ENCODE measurements at places on chromosomes 2 and 18.

- no peak for DNase-seq
These were observed 165.2 kb upstream of the ALKAL2 start for GRCh38 chr2:453132-453531.

- DNase-seq: peak; percentile 67
These were observed 678.6 kb upstream of the CDH2 start for GRCh38 chr18:28855524-28855923.

- no peak for DNase-seq
These were observed 1038.6 kb upstream of the SLC39A10 start for GRCh38 chr2:194618432-194618831.

DNA sequence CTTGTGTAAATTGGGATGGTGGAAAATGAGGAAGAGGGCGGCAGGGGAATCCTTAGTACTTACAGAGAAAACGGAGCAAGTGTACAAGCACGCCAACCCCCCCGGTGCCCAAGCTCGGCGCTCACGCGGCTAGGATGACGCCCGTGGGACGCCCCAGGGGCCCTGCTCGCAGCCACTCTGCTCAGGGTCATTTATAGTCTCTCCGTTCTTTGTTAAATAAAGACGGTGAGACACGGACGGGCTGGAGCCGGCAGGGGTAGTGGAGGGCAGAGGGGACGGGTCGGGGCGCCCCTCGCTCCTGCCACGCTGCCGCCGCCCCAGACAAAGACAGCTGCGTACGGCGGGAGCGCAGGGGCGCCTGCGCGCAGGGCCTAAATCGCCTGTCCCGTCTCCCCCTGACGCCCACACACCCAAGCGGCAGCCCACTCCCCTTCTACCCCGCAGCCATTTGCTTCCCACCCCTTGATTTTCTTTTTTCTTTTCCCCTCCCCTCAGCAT lies 37.8 kb downstream of the PCBP1 start:
- DNase-seq: peak; percentile 32

GRCh38 chr2:229586746-229587705 lies 127.3 kb downstream of the DNER start:
- DNase-seq: peak; percentile 72

DNA sequence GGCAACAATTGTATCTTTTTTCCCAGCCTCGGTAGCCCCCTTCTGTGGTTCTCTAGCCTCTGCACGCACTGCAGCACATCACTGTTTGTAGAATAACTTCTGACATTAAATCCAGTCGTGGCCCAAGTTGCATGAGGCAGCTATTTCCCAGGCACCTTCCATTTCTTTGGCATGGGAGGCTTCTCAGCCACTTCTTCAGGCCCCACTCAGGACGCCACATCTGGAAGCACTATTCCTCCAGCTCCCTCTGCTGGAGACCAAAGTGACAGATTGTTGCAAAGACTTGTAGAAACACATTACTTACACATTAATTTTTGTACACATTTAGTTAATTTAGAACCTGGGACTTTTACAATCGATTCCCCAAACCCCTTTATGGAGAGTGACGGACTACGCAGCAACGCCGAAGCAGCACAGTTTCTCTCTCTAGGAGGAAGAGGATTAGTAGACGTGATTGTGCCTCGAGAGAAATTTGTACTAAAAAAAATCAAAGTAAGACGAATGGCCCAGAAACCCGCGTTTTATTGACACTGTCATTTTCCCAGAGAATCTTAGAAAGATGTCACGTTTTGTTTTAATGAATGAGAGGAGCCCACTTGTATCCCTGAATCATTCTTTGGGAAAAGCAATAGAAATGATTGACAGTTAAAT lies 57.8 kb upstream of the RGPD5 start:
- DNase-seq: peak; percentile 59

GRCh38 chr2:133197156-133197555 lies 371.1 kb downstream of the NCKAP5 start:
- no peak for DNase-seq

- no peak for DNase-seq
These were observed 90.4 kb upstream of the LYPD1 start for GRCh38 chr2:132760405-132760804.

- no peak for DNase-seq
These were observed 2.3 kb downstream of the HDAC4 start for GRCh38 chr2:239398521-239398921.

DNA sequence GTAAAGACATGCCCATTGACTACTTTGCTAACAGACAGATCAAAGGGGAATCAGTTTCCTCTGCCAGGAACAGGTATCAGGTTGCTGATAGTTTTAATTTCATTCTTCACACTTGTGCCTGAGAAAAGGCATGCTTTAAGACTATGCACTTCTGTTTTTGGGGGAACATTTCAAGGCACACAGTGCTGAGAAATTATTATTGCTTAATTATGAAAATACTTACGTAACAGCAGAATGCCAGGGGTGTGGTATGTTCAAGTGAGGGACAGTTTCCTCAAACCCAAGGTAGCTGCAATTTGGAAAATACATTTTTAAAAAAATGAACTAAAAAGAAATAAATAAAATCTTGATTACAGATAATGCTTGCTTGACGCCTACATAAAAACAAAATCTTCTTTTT lies 1746.1 kb upstream of the PIK3C3 start:
- no peak for DNase-seq

DNA sequence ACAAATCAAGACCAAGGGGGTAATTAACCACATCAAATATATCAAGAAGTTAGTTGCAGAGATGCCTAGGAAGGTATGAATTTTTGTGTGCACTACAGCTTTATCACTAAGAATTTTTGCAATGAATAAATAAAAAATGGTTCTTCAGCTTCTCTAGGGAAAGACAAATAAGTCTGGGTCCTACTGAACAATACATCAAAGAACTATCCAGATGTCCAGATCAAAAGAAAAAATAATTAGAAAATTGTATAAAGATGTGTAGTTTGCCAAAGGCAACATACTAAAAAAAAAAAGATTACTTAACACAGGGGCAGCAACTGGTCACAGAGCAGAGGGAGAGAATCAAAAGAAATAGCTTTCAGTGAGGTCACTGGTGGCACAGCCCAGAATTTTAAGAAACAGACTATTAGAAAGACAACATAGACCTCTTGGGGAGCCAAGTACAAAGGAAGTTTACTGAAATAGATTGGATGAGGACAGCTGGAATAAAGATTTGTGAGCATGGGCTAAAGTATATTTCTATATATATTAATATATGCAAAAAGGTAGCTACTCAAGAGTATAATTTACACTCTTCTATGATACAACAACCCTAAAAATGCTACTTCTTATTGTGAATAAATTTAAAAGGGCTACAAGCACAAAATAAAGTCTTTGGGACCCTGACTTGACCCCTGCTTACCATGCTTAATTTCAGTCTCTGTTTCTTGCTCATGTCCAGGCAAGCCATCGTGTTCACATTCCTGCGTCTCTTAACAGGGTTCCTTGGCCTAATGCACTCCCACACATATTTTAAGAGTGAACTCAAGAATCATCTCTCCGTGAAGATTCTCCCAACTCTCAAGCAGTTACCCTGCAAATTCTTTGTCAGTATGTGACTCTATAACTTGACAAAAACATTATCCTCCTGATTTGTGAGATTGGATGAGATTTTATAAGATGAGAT lies 99.0 kb upstream of the GRB14 start:
- DNase-seq: peak; percentile 82

- DNase-seq: no peak
These were observed 68.2 kb downstream of the CCBE1 start for GRCh38 chr18:59628995-59629394.

DNA sequence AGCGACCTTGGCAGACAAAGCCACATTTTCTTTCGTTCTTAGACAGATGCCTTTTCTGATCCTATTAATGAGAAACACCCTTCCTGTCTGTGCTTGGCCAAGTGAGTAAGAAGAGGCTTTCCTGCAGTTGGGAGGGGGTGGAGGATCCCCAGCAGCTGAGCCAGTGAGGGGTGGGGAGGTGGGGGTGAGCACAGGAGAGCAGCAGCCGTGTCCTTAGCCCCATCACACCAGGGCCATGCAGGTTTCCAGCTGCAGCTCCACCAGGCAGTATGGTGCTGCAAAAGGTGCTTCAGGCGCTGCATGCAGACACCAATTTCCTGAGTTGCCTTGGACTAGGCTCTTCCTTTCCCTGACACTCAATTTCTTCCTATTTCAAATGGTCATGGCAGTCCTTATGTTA lies 123.3 kb upstream of the SIX2 start:
- DNase-seq: no peak

GRCh38 chr2:8675543-8675942 lies 6.3 kb upstream of the ID2 start:
- no peak for DNase-seq

GRCh38 chr18:47054369-47054768 lies 18.9 kb upstream of the ELOA2 start:
- DNase-seq: peak; percentile 2

GRCh38 chr2:172160839-172161238 lies 58.1 kb upstream of the DLX2 start:
- DNase-seq: no peak

DNA sequence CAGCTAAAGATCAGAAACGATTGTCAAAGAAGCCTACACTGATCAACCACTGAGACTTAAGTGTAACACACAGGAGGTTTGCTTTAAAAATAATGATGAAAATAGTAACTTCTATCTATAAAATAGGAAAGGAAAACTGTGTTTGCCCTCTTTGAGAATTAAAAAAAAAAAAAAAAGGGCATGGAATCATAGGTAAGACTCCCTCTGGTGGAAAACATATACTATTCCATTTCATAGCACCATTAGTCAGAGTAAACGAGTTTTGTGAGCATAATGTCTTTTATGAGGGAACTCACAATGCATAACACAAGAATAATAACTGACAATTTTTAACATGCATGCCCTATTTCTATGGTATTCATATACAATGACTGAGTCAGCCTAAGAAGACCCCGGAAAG lies 36.3 kb downstream of the SLC35F5 start:
- DNase-seq: peak; percentile 25

DNA sequence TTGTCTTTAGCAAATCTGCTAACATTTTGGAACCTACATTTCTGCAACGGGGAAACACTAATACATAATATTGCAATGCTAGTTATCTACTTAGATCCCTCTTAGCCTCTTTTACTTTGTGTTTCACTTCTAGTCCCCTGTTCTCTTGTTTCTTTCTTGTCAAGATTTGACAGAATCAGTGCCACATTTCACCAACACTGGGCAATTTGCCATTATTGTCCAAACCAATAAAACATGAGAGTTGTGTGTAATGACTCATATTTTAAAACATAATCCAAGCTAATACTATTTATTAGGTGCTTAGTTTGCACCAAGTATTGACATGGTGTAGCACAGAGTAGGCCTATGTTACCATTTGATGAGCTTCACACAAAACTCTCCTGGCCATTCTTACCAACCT lies 33.7 kb upstream of the ACVR1C start:
- peak; percentile 7 for DNase-seq

DNA sequence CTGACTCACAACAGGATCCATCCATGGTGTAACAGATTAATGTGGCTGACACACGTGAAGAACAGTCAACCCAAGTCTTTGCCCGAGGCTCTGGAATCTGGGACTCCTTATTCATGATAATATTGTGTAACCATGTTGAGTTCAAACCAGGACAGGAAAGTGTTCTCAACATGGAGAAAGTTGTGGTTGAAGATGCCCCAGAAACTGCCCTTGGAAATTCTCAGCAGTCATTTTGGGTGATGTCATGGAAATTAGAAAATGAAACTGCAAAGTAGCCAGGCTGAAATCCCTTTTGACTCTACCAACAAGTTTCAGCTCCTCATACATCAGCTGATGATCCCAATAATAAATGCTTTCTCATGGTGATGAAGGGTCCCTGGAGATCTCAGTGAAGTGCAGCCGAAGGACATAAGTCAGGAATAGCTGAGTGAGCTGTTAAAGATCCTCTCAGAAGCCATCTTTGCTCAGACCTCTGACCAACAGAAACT lies 307.7 kb downstream of the TNS1 start:
- peak; percentile 98 for DNase-seq

- DNase-seq: peak; percentile 54
These were observed 57.3 kb upstream of the CYP26B1 start for GRCh38 chr2:72204786-72205503.

GRCh38 chr18:65628390-65628789 lies 122.4 kb upstream of the CDH7 start:
- no peak for DNase-seq

GRCh38 chr18:34510926-34511325 lies 199.2 kb upstream of the DTNA start:
- no peak for DNase-seq

- DNase-seq: no peak
These were observed 24.9 kb upstream of the ATG16L1 start for GRCh38 chr2:233226511-233227031.

DNA sequence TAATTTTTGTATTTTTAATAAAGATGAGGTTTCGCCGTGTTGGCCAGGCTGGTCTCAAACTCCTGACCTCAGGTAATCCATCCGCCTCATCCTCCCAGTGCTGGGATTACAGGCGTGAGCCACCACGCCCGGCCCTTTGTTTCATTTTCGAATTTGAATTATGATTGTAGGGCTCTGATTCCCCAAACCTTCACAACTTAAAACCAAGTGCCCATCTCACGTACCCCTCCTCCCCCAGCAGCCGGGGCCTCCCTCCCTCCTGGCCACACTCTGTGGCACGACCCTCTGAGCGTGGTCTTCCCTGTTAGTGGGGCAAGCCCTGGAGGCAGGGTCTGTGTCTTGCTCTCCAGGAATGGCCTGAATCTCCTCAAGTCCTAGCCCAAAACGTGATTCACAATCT lies 166.5 kb downstream of the ASB1 start:
- DNase-seq: no peak

- no peak for DNase-seq
These were observed 79.2 kb downstream of the ASB1 start for GRCh38 chr2:238505892-238506280.

GRCh38 chr2:219422952-219423534 lies 4.9 kb downstream of the DES start:
- no peak for DNase-seq

DNA sequence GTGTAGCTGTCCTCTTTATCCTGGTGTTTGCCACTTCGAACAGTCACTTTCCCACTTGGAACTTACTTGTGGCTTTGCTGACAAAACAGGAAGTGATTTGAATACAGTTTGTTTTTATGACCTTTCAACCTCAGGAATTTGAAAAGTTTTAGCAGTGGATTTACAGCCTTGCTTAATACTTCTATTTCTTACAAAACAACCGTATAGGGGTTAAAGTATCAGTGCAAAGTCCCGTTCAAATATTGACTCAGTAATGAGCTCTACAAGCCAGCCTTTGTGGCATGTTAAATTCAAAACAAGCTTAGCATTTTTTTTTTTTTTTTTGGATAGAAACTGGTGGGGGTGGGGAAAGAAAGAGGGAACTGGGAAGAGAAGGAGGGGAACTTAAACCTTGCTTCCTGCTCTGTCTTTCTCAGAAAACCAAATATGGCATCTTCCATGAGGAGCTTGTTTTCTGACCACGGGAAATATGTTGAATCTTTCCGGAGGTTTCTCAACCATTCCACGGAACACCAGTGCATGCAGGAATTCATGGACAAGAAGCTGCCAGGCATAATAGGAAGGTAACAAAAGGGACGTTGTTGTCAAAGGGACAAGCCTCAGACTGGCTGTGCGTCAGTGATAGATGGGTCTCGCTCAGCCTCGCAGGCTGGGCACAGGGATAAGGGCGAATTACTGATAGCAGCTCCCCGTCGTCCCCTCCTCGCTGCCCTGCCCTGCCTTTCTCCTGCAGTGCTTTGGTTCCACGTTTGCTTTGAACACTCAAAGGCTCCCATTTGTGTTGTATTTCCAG lies at the start of gene HNMT:
HNMT (plus strand) TSS at position 408 of the 793 bp plus-strand sequence; CDS start at position 427, 19 bp downstream.
- DNase-seq: peak; percentile 87

Data from amniotic epithelial cell (primary cell).